ENCODE measurements at places on chromosomes 2 and 18.

DNA sequence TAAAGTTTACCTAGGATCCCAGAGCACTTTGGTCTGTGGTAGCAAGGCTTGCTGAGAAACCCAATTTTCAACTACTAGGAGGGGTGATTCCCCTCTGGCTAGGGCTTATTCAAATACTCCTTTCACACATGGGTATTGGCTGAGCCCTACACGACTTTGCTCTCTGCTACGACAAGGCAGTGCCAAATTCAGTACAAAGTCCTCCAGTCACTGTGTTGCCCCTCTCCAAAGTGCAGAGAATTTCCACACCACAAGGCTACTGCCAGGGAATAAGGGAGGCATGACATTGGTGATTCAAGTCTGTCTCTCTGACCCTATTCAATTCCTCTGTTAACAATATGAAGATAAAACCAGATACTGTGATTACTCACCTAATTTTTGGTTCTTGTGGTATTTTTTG lies 38.9 kb downstream of the SYT4 start:
- no peak for DNase-seq

DNA sequence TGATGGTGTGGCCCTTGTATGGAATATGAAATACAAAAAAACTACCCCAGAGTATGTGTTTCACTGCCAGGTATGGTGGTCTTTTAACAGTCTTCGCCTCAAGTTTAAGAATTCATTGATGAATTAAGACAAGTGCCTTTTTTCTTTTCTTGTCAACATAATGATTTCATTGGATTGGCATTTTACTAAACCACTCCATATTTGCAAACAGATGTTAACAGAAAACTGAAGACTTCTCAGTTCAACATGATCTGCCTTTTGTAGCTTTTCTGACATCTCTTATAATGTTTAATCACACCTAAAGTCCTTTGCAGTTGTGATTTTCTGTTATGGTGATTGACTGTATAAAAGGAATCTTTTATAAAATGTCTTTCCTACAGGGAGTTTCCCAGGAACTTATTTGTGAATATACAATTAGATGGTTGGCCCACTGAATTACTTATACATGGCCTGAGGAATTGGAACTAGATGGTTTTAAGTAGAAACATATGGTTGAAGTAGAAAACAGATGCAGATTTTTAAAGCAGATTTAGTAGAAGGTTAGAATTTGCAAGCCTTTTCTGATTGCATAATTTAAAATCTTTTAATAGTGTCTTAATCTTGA lies 39.7 kb downstream of the DYNC1I2 start:
- no peak for DNase-seq

DNA sequence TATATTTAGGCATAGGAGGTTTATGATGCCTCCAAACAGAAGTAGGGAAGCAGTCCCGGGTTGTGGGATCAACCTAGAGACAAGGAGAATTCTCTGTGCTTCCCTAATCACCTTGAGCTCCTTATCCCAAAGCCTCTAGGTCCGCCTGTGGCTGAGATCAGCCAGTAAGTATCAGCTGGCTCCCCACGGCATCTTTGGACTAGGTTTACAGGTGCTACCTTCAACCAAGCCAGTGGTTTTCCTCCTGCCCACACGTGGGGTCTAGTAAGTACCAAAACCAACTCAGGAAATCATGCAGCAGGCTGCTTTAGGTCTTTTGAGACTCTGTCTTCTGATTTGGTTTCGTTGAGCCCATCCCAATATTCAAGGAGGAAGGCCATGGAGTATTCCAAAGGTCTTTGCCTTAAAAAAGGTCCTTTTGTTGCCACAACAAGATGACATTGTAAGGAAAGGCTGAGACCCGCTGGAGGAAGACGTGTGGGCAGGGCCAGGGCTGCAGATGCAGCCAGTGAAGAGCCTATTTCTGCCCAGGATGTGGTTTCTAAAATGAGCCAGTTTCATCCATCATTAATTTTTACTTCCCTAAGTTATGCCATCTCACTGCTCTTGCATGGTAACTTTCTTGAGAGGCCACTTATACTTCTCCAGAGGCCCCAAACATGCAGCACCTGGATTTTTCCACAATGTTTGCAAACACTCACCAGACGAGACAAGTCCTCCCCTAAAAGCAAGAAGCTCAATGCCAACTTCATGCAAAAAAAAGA lies 248.7 kb downstream of the RNF152 start:
- DNase-seq = no peak

DNA sequence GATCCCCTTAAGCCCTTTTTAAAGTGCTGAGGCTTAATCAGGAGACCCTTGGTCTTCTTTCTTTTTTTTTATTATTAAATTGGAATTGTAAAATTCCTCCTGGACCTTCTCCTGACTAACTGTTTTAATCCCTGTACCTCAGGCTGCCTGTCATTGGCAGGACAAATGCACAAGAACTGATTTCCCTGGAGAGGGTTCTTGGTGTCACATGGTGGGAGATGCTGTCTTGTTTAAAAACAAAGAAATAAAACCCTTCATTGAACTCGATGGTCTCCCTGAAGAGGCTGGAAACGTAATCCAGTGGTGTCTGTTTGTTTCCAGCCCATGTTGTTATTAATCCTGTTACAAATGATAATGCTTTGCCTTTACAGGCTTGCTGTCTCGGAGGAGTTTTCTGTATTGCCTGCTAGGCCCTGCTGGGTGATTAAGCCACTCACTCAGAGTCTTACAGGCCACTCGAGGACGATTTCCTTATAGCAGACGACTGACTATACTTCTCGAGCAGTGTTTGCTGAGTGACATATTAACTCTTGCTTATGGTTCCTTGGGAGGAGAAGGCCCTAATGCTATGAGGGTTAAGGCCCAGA lies 100.5 kb upstream of the MGAT5 start:
- DNase-seq = no peak

- DNase-seq = no peak
Observed at GRCh38 chr2:23330214-23330613, 54.8 kb upstream of the KLHL29 start.

- no peak for DNase-seq
Observed at GRCh38 chr18:11336241-11336640, 186.9 kb upstream of the PIEZO2 start.
